ENCODE measurements at places on chromosomes 4 and X. TPM values are rescaled to one million over a fixed set of nuclear protein-coding genes. Genes with fewer than 3 reads are reported as not detected.

Gene HTR2C
- not detected for total RNA-seq

Gene ITM2A
- 565 TPM for total RNA-seq

Gene BMP3
- 1.3 TPM for total RNA-seq

Gene FHDC1
- 10.0 TPM for total RNA-seq

Gene MYOZ2
- total RNA-seq: 0.62 TPM

Gene PFKFB1
- total RNA-seq: not detected

Gene FAM50A
- 48.8 TPM for total RNA-seq

Gene BCLAF3
- 3.8 TPM for total RNA-seq

Gene PABPC1L2A
- not detected for total RNA-seq

Gene ANOS1
- 0.26 TPM for total RNA-seq

Gene ITGB1BP2
- total RNA-seq: 15.9 TPM

Gene CSAG3
- total RNA-seq: not detected

Gene PI4K2B
- total RNA-seq: 2.8 TPM

Gene CITED1
- total RNA-seq: not detected

Gene PRRG1
- 14.4 TPM for total RNA-seq

Gene CLDN34
- total RNA-seq: not detected

Gene TCEAL2
- total RNA-seq: 42.9 TPM

Gene MAMLD1
- total RNA-seq: 20.6 TPM

Gene REPS2
- total RNA-seq: 68.4 TPM

Gene ATP2B3
- 3.5 TPM for total RNA-seq

Gene IGSF1
- 0.34 TPM for total RNA-seq

Gene CT45A5
- not detected for total RNA-seq

Gene RASSF6
- total RNA-seq: 0.06 TPM

Gene EVC2
- 21.8 TPM for total RNA-seq

Gene CLNK
- not detected for total RNA-seq

Gene RTL3
- 1.0 TPM for total RNA-seq

Gene CXorf65
- total RNA-seq: 1.1 TPM

Gene HSFX3
- total RNA-seq: not detected

Gene CXCL11
- 0.14 TPM for total RNA-seq

Gene GAGE2A
- not detected for total RNA-seq

Gene FAAH2
- 4.8 TPM for total RNA-seq

Gene BEND2
- total RNA-seq: not detected

Gene ELF4
- 22.3 TPM for total RNA-seq

Gene REELD1
- not detected for total RNA-seq

Gene SCD5
- total RNA-seq: 4.6 TPM

Gene MAGEC2
- total RNA-seq: not detected

Gene GNL3L
- total RNA-seq: 8.5 TPM

Gene CXXC4
- total RNA-seq: 2.4 TPM

Gene DIPK2B
- total RNA-seq: 36.2 TPM

Gene PDGFRA
- 233 TPM for total RNA-seq

Gene LRP2BP
- 1.8 TPM for total RNA-seq

Gene SPANXN3
- total RNA-seq: not detected

Gene BGN
- 40.0 TPM for total RNA-seq

Gene CSAG1
- not detected for total RNA-seq

Gene TNMD
- total RNA-seq: not detected

Gene CENPVL3
- 0.21 TPM for total RNA-seq

Data from uterus (tissue), 4 donors.